ENCODE measurements at places on chromosomes 7 and 10. TPM values are rescaled to one million over a fixed set of nuclear protein-coding genes. Genes with fewer than 3 reads are reported as not detected.

HECW1 gene
- 7.3 TPM for total RNA-seq

GIMAP2 gene
- 6.3 TPM for total RNA-seq

SFMBT2 gene
- 12.3 TPM for total RNA-seq

PNLIPRP2 gene
- total RNA-seq, result not detected

MKX gene
- 0.63 TPM for total RNA-seq

GRCh38 chr10:30417301-30417700 is 16.7 kb upstream of the MAP3K8 start:
- DNase-seq, result no peak

- no peak for DNase-seq
Observed at GRCh38 chr7:132410385-132410784, 165.9 kb downstream of the PLXNA4 start.

GRCh38 chr10:68938117-68938516 is 17.9 kb upstream of the DDX21 start:
- no peak for DNase-seq

DUSP5 gene
- 12.4 TPM for total RNA-seq

DNA sequence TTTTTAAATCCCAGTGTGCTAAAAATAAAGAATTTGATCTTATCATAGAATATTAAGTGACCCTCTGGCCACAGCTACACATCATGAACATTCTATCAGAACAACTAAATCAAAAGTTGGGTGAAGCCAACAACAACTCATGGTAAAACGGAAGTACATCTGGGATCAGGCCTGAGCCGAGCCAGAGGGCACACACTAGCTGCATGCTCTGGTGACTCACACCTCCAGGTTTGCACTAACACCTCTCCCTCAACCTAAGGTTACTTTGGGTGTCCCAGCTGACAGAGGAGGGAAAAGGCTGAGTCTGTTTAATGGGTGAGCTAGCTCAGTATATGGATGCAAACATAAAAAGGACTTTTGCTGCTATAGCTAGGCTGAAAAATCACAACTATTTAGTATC is 281.6 kb downstream of the HGF start:
- no peak for DNase-seq

INA gene
- not detected for total RNA-seq

CRHR2 gene
- 0.44 TPM for total RNA-seq

- no peak for DNase-seq
Observed at GRCh38 chr7:2471396-2471795, 4.8 kb downstream of the GRIFIN start.

HOXA13 gene
- total RNA-seq, result 0.78 TPM

- DNase-seq, result no peak
Observed at GRCh38 chr10:31148951-31149350, 117.3 kb upstream of the ZNF438 start.

DNA sequence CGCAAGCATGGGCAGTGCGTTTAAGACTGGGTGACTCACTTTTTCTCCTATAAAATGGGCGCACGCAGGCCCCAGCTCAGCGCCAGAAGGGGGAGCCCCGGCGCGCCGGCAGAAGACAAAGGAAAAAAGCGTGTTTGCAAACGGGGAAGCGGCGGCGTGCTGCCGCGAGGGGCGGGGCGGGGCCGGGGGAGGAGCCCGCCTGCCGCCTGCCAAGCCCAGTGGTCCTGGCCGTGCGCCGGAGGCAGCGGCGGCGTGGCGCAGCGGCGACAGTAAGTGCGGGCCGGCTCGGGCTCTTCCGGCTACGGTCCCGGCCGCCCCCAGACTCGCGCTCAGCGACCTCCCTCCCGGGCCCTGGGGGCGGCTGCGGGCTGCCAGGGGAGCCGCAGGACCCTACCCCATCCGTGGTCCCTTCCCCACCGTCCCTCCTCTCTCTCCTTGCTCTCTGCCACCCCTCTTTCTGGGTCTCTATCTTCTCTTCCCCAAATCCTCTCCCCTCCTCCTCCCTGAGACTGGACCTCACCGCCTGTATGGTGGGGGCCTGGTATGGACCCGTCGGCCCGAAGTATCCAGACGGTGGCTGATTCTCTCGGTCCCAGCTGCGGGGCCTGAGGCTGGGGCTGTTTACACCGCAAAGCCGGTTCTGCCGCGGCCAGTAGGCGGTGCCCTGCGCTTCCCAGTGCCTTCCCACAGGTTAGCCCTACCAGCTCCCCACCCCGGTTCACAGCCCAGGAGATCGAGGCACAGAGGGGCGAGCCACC is at the start of gene SLC29A3:
TSS of gene SLC29A3 (plus strand) at position 218 of the 758 bp plus-strand sequence. CDS start at position 269, 51 bp downstream.
- DNase-seq, result peak; percentile 60

DNA sequence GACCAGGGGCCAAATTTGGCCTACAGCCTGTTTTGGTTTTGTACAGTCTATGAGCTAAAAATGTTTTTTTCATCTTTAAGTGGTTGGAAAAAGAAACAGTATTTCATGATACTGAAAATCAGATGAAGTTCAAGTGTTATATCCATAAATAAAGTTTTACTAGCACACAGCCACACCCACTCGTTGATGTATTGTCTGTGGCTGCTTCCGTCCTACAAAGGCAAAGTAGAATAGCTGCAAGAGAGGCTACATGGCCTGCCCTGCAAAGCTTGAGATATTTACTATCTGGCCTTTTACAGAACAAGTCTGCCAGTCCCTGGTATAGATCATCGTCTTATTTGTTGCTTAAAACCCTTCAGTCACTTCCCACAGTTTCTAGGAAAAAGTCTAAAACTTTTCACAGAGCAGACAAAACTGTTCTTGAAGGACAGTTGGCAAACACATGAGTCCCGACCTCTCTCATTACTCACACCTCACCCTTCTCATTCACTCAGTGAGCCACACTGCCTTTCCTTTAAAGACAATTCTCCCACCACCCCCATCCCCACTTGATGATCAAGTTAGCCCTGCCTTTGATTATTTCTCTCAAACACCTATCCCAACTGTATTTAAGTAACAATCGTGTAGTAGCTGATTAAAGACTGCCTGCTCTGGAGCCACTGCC is 9.9 kb downstream of the RHEB start:
- DNase-seq, result no peak

DNA sequence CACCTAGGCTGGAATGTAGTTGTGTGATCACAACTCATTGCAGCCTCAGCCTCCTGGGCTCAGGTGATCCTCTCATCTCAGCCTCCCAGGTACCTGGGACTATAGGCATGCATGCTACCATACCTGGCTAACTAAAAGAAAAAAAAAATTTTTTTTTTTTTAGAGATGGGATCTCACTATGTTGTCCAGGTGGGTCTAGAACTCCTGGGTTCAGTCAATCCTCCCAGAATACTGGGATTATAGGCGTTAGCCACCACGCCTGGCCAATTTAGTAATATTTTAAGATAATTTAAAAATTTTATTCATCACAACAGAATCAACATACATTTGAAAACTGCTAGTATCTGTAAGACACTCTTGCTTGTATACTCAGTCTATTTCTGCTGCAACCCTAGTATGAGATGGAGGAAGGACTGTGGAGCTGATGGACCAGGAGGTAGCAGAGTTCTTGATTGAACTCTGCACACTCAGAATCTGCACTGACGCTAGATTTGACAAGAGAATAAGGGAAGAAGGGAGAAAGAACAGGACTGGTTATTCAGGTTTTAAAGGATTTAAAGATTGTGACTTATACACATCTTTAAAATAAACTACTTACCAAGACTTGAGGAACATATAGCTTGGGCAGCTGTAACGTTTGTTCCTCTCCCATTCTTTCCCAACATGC is 57.6 kb downstream of the VCL start:
- DNase-seq, result no peak

GRCh38 chr7:109062798-109063197 is 493.1 kb downstream of the DNAJB9 start:
- DNase-seq, result no peak

- no peak for DNase-seq
Observed at GRCh38 chr7:55140221-55140940, 121.6 kb downstream of the EGFR start.

SP4 gene
- 11.9 TPM for total RNA-seq

DNA sequence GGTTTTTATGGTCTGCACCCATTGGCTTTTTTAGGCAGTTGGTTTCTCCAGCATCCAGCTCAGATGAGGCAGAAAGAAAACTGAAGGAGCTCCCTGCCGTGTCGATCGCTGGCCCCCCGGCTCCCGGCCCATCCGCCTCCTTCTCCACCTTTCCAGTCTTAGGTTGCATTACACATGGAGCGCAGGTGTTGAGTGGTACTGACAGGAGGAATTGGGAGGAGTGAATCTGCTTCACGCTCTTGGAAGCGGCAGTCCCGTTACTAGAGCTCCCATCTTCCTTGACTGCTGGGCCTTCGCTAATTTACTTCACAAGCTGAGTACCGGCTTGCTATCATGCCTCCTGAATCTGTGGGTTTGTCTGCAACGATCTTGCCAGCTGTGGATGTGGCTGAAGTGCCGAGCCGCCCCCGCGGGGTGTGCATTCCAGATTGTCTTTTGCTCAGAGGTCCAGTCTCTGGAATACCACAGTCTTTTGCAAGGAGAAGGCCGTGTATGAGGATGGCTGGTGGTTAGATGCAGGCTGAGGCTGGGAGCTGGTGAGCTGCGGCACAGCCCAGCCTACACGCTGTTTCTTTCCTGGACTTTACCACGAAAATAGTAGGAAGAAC is 17.1 kb downstream of the IQCE start:
- no peak for DNase-seq

- DNase-seq, result no peak
Observed at GRCh38 chr10:21402606-21403083, 122.8 kb downstream of the SKIDA1 start.

CCDC136 gene
- 8.8 TPM for total RNA-seq

DNA sequence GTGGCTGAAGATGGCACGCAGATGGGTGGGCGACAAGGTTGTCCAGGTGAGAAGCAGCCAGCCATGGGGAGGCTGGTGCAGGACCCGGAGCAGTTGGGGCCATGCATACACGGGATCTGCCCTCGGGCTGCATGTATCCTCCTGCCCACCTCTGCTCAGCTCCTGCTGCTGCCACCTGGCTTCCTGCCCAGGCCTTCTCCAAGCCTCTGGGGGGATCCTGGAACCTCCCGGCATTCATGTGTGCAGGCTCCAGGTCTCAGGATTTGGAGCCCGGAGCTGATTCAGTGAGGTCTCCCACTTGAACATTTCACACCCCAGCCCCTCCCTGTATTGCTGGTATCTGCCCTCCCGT is 27.0 kb downstream of the PDGFA start:
- no peak for DNase-seq

HEPACAM2 gene
- not detected for total RNA-seq

PSMC2 gene
- 118 TPM for total RNA-seq

- DNase-seq, result no peak
Observed at GRCh38 chr10:59354434-59354833, 7.9 kb downstream of the FAM13C start.

FGL2 gene
- 190 TPM for total RNA-seq

DNA sequence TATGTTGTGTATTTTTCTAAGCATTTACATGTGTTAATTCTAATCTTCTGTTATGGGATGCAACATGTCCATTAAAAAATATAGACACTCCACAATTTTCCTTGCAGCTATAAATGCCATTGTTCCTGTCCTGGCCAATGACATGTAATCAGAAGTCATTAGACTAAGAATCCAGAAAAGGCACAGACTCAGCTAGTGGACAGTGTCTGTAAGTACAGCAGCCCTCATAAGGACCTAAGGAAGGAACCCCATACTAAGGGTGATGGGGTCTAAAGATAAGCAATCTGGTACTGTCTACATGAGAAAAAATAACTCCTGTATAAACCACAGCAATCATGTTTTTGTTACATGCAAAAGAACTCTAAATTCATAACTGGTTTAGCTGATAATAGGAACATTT is 115.9 kb downstream of the GPR85 start:
- DNase-seq, result no peak

GRCh38 chr10:8112942-8113442 is 58.5 kb downstream of the GATA3 start:
- DNase-seq, result no peak

DNA sequence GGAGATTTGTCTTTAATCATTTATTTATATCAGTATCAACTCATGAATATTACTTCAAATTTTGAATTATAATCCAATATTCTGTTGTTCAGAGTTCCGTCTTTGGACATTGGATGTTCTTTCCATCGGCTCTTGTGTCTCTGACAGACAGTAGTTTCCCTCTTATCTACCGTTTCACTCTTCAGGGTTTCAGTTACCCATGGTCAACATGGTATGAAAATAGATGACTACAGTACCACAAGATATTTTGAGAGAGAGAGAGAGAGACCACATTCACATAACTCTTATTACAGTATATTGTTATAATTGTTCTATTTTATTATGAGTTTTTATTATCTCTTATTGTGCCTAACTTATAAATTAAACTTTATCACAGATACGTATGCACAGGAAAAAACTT is 6.8 kb downstream of the SHTN1 start:
- no peak for DNase-seq

PALD1 gene
- 5.4 TPM for total RNA-seq

- no peak for DNase-seq
Observed at GRCh38 chr7:2140216-2141020, 92.3 kb downstream of the MAD1L1 start.

GRCh38 chr7:157900011-157900410 is 563.2 kb downstream of the DNAJB6 start:
- no peak for DNase-seq

GRCh38 chr7:38585572-38586354 is 45.4 kb downstream of the AMPH start:
- no peak for DNase-seq

All from tibial nerve (tissue), 4 donors.